ENCODE measurements at places on chromosomes 3 and 15.

- no peak for DNase-seq
Observed at GRCh38 chr15:74131628-74132413, 1.4 kb downstream of the ISLR2 start.

GRCh38 chr3:97831140-97831539 lies 9.3 kb downstream of the CRYBG3 start:
- DNase-seq, result no peak

DNA sequence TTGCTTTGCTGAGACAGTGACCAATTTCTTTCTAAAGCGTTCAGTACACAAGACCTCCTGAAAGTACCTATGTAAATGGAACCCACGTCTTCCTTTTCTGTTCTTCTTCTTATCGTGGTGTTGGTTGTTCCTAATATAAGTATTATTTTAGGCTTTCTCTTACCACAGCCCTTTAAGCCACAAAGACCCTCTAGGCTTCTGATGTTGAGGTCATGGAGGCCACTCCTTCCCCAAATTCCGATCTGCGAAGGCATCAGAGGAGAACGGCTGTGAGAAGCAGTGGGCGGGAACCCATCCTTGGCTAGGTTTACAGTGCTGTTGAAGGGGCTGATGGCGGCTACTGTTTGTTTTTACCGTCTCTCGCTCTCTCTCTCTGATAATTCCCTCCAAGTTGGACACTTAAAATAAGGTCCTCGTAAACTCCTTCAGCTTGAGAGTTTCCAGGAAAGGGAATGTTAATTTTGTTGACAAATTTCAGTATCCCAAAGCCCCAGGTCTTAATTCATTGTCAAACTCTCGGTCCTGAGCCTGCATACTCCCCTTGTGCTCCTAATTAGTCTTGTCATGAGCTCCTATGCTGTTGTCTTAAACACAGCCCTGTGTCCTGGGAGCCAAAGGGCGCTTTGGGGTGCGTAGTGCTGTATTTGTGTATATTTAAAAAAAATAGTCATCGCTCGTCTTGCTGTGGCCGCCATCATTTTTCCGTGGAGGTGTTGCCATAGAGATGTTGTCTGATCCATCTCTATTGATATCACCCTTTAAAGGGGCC lies 178.8 kb downstream of the OPA1 start:
- DNase-seq, result no peak

DNA sequence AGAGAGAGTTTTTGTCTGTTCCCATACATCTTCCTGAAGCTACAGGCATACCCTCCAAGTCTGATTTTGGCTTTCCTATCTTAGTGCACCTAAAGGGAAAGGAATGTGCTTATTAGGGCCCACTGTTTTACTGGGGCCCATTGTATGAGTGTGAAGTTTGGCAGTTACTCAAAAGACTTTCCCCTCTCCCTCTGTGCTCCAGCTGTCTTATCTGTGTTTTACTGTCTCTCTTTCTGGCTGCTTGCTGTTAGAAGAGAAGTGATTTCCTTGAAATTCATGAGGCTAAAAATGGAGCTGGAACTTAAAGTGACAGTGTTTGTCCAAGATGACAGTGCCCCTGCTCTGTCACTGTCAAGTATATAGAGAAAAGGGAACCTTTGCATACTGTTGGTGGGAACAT lies 436.2 kb downstream of the OCA2 start:
- no peak for DNase-seq

DNA sequence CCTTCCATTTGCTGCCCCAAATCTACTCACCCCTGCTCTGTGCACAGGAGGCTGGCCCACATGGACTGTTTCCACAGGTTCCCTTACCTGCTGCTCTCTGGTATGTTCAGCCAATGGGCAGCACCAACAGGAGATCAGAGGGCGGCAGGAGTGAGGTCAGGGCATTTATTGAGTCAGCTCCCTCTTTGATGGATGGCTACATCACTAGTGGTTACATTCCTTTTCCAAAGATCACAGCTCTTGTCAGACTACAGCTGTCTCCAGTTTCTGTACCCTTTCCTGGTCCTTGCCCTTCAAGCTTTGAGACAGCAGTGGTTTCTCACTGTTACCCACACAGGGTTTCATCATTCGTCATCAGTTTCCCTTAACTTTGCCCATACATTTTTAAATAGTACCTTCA lies 325.1 kb downstream of the SUCLG2 start:
- no peak for DNase-seq

GRCh38 chr15:82571722-82572222 lies 31.5 kb upstream of the RPS17 start:
- DNase-seq, result peak; percentile 15

DNA sequence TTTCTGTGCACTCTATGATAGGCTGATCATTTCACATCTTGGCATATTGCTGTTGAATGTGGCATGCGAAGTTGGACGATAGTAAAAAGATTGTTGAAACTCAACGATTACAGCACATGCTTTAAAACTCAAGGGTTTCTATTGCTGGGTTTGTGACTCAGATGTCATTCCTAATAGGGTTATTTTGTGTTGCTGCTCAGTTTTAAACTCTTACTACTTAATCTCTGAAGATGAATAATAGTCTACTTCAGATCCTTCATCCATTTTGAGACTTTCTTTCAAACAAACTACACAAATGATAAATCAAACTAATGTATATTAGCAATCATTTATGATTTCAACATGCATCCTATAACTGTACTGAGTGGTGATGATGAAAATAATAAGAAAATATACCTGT lies 71.3 kb upstream of the MBNL1 start:
- DNase-seq, result no peak

DNA sequence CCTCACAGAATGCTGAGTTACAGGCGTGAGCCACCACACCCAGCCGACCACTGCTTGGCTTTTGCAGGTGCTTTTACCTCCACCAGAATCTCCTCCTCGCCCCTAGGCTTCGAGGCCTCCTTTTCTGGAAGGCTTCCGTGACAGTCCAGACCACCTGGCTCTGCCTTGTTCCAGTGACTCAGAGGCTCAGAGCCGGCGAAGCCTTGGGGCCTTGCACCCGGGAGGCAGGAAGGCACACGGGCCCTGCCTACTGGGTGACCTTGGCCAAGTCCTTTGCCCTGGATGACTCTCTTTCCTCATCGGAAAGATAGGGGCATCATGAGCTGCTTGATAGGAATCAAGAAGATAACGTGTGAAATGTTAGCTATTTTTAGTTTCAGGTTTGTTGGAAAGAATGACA lies 31.3 kb upstream of the FURIN start:
- DNase-seq, result no peak

- no peak for DNase-seq
Observed at GRCh38 chr3:11021611-11022011, 29.1 kb downstream of the SLC6A1 start.

DNA sequence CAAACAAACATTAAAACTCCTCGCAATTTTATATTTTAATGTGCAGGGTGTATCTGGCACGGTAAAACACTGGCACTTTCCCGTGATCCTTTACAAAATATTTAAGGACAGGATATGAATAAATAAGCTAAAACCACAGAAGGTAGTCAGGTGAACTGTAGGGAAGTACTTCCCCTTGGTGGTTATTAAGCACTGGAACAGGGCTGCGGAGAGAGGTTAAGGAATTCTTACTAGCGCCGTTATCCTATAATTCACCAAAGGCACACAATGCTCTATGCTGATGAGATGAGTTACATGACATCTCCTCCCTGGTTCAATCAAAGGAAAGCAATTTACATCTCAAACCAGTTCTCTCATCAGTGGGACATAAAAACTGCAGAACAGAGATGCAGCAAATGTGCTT lies 289.8 kb downstream of the ZBTB20 start:
- DNase-seq, result no peak

DNA sequence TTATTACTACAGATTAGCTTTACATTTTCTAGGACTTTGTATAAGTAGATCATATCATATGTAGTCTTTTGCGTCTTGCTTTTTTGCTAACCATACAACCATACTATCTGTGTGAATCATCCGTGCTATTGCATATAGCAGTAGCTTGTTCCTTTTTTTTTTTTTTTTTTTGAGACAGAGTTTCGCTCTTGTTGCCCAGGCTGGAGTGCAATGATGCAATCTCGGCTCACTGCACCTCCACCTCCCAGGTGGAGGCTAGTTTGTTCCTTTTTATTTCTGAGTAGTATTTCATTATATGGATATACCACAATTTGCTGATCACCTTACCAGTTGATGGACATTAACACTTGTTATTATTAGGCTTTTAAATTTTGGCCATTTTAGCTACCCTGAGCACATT lies 54.5 kb upstream of the TBL1XR1 start:
- DNase-seq, result no peak

GRCh38 chr15:93420477-93420876 lies 331.5 kb upstream of the RGMA start:
- no peak for DNase-seq

DNA sequence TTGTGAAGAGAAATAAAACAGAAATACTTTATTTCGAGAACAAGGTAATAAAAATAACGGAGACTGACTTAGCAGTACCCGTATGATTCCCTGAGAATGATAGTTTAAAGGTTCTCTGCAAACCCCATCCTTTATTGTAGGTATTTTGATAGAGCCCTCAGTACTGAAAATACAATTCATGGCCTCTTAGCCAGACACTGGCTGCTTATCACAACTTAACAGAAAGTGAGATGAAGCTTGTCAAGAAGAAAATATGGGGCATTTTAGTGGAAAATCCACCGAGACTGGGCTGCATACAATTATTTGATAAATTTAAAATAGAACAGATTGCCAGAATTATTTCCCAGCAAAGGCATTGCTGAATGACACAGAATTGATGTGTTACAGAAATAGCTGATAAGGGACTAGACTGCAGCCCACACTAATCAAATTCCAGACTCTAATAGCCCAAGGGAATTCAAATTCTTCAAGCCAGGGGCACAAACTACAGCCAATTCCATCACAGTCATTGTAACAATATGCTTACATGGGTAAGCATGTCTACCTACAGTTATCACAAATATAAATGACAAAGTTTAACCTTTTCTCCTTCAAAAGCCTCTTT lies 521.9 kb downstream of the PLOD2 start:
- DNase-seq, result no peak

DNA sequence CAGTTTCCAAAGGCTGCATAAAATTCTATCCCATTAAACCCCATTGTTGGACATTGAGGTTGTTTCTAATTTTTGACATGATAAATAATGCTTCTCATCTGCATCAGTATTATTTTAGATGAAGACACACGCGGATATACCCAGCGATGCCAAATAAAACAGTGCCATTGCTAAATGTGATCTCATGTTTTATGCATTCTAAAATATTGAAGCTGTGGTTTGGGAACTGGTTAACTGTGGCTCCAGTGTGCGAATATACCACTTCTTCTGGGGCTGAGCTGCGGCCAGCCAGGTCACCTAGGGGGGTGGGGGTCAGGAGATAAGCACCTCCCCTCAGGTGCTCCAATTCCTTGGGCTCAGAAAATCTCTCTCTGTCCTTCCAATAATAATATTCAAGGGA lies 230.0 kb downstream of the ADAMTS9 start:
- DNase-seq, result no peak

- no peak for DNase-seq
Observed at GRCh38 chr3:65128346-65128745, 440.5 kb upstream of the ADAMTS9 start.

DNA sequence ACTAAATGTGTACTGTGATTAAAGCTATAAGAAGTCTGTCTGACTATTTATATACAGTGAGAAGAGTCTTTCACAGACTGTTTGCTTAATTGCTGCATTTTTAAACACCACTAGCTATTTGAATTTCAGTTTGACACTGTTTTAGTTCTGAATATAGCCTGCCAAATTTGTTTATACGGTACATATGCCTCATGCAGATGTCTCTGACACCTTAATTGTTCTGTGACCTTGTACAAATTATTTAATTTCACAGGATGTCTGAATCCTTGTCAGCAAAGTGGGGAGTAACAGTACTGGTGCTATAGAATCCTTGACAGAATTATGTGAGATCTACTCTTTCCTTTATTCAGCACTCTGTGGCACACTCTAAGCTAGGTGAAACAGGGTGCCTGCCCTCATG lies 125.5 kb downstream of the MBNL1 start:
- DNase-seq, result no peak

DNA sequence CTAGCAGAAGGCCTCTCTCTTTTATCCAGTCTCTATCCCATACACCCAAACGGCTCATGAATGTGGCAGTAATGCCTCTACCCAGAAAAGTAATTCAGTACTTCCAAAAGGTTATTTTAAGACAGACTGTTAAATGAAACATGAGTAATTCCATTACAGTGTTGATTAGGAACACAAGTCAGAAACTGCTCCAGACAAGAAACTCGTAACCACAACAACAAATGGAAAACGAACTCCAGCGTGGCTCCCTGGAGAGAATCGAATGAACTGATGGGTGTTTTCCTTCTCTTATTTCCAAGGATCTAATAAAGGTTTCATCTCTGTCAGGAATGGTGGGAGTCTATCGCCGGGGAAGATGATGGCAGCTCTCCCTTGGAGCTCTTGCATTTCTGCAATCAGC lies 228.4 kb downstream of the MAGI1 start:
- DNase-seq, result no peak

DNA sequence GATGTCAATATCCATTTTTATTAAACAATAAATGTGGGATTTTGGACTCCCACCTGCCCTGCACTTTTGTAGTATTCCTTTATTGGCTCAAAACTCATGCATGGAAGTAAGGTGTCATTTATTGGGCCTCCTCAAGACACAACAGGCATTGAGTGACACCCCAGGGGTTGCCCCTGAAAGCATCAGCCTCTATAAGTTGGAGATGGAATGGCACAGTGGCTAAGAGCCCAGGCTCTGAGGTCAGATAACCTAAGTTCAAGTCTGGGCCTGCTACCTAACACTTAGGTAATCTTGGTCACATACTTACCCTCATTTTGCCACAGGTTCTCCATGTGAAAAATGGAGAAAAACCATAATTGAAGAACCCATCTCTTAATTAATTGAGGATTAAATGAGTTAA lies 4.6 kb downstream of the CAPN3 start:
- DNase-seq, result no peak

DNA sequence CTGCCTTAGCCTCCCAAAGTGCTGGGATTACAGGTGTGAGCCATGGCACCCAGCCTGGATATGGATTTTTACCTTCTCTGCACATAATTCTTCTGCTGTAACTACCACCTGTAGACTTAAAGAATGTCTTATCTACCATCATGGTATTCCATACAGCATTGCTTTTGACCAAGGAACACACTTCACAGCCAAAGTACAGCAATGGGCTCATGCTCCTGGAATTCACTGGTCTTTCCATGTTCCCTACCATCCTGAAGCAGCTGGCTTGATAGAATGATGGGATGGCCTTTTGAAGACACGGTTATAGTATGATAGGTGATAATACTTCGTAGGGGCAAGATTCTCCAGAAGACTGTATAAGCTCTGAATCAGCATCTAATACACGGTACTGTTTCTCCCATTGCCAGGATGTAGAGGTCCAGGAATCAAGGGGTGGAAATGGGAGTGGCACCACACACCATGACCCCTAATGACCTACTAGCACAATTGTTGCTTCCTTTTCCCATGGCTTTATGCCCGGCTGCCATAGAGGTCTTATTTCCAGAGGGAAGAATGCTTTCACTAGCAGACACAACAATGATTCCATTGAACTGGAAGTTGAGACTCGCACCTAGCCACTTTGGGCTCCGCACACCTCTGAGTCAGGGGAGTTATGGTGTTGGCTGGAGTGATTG lies 60.9 kb upstream of the CDV3 start:
- no peak for DNase-seq
